ENCODE measurements at places on chromosomes 3 and 15.
A peak's percentile ranks its signal among the peaks of the same experiment; 100 is the strongest.

DNA sequence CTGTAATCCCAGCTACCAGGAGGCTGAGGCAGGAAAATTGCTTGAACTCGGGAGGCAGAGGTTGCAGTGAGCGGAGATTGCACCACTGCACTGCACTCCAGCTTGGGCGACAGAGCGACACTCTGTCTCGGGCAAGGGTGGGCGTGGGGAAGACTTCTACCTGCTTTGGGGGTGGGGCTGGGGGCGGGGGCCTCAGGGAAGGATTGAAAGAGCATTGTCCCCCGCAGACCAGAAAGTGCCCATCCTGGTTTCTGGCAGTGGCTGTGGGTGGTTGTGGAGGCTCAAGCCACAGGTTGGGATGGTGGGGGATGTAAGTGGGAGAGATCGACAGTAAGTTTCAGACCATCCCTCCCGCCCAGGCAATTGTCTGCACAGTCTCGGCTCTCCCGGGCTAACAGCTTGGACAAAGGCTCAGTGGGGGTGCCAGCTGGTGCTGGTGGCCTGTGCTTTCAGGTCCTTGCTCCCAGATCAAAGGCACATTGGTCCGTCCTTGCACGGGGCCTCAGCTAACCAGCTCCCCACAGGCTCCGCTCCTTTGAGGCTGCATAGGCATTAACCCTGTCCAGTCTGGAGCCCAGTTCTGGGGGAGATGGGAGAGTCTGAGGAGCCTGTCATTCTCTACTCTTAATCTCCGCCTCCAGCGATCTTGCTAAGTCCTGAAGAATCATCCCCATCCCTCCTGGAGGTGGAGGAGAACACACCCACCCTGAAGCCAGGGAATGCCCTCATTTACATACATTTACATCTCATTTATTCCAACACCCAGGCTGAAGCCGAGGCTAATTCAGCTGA lies 8.6 kb downstream of the SCN5A start:
- DNase-seq: peak; percentile 48

DNA sequence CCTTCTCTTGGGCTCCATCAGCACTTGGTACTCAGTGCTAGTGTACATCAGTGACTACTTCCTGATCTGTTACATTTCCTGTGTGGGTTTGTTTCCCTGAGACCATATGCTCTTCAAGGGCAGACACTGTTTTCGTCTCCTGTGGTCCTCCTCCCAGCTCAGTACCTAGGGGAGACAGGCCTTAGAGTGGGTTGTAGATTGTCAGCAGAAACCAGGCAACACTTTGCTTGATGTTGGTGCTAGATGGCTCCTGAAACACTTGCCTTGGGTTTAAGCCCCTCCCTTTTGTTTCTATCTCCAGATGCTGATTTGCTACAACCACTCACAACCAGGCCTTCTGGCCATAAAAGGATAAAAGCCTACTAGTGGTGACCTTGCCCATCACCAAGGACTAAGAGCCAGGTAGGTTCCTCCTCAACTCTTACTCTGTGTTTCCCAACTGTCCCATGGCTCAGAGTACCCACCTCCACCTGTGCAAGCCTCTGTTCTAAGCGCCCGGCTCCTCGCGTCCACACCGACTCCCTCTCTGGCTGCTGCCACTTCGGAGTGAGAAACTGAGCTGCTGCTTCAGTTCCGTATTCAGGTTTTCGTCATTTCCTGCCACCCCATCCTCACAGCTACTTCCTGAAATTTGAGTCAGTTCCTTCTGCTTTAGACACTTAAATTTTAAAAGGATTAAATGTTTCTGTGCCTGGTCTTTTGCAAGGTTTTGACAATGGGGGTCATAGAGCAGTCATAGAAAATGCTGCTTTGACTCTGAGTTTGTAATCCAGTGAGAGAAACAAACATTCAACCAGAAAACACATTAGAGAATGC lies at the start of gene HCLS1:
TSS of gene HCLS1 (minus strand) at position 548 of the 816 bp plus-strand sequence. CDS start 2,556 bp downstream, outside the sequence.
- no peak for DNase-seq

- no peak for DNase-seq
Measured at GRCh38 chr3:171553086-171553485, 92.9 kb upstream of the TNIK start.

DNA sequence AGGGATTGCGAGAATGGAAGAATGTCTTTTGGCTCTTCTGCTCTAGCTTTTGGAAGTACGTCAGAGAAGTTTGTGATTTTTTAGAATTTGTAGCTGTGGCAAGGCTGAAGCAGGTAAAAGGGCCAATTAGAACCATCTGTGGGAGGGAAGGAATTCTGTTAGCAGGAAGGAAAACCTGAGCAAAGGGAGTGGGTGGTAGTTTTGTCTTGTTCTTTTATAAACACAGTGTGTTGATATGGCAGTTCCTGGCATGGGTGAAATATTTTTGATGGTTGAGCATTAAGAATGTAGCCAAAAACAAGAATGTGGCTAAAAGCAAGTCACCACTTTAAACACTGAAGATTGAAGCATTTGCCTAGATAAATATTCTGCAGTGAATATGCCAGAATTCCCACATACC lies 23.8 kb downstream of the DAG1 start:
- no peak for DNase-seq

GRCh38 chr3:82355228-82355627 lies 593.8 kb upstream of the GBE1 start:
- DNase-seq: no peak

DNA sequence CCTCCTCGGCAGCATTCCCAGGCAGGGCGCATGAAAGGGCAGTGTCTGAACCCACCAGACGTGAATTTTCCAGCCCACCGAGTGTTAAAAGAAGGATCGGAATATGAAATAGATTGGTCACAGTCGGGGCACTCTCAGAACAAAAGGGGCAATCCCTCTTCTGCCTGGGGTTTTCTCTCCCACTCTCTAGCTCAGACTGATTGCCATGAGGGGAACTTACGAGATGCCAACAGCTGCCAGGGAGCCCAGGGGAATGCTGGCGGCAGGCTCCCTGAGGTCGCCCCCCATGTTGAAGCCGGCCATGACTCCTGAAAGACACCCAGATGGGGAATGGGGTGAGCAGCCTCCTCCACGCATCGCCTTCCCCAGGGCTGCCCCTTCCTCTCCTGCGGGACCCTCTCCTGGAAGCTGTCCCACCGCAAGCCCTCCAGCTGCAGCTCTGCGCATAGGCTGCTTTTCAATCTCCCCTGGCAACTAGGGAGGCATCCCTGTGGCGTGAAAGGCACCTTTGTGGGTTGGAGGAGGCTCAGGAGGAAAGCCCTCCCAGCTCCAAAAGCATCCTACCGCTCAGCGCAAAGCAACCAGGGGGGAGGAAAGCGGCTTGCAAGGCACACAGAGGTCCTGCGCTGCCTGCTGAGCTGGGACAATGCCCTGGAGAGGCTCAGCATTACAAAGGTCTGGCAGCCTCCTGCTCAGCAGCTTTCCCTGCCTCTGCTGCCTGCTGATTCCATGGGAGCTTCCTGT lies 64.8 kb upstream of the HEG1 start:
- peak; percentile 37 for DNase-seq
